ENCODE measurements at places on chromosomes 13 and 19.
A peak's percentile ranks its signal among the peaks of the same experiment; 100 is the strongest.

- DNase-seq = no peak
Observed at GRCh38 chr19:38905620-38906019, 5.9 kb downstream of the NFKBIB start.

- no peak for DNase-seq
Observed at GRCh38 chr13:113657851-113658741, at the start of gene ATP4B. TSS of gene ATP4B (minus strand) at chr13:113658198. CDS start at chr13:113658144, 54 bp downstream.

GRCh38 chr13:79030513-79030912 is 371.6 kb upstream of the OBI1 start:
- DNase-seq = no peak

- DNase-seq = no peak
Observed at GRCh38 chr19:1450735-1451731, 1.1 kb downstream of the APC2 start.

GRCh38 chr13:79531542-79532254 is 50.7 kb downstream of the NDFIP2 start:
- no peak for DNase-seq

DNA sequence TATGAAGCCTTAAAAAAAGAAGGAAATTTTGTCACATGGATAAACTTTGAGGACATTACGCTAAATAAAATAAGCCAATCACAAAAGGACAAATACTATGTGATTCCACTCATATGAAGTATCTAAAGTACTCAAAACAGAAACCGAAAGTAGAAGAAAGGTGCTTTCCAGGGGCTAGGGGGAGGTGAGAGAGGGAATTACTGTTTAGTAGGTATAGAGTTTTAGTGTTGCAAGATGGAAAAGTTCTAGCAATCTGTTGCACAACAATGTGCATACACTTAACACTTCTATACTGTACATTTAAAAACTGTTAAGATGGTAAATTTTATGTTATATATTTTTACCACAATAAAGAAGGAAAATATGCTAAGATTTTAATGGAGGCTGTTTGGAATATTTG is 83.0 kb downstream of the POLR1D start:
- DNase-seq = no peak

DNA sequence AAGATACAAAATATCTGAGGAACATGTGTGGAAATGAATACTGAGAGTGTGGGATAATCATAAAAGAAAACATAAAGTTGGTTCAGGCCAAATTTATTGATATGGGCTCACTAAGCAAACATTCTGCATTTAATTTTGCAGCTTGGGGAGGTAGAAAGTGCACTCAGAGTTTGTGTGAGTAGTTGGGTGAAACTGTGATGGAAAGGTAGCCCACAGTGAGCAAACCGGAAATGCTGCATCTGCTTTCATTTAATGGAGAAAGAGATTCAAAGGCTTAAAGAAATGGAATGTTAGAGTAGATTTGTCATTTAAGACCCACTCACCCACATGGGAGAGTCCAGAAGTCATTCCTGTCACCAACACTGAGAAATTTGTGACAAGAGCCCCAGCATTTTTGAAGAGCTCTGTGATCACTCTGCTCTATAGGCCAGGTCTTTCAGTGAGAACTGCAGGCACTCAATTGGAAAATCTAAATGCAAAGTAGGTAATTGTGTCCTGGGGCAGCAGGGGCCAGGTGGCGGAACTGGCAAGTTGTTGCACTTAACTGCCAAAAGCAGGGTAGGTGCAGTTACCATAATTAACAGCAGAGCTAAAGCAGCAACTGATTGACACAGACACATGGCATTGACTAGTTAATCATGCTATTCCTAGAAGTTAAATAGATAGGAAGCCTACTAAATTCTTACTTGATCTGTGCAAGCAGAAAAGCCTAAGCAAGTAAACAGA is 1228.3 kb upstream of the PCDH20 start:
- no peak for DNase-seq

- DNase-seq = no peak
Observed at GRCh38 chr19:30228835-30229524, 143.2 kb upstream of the ZNF536 start.

DNA sequence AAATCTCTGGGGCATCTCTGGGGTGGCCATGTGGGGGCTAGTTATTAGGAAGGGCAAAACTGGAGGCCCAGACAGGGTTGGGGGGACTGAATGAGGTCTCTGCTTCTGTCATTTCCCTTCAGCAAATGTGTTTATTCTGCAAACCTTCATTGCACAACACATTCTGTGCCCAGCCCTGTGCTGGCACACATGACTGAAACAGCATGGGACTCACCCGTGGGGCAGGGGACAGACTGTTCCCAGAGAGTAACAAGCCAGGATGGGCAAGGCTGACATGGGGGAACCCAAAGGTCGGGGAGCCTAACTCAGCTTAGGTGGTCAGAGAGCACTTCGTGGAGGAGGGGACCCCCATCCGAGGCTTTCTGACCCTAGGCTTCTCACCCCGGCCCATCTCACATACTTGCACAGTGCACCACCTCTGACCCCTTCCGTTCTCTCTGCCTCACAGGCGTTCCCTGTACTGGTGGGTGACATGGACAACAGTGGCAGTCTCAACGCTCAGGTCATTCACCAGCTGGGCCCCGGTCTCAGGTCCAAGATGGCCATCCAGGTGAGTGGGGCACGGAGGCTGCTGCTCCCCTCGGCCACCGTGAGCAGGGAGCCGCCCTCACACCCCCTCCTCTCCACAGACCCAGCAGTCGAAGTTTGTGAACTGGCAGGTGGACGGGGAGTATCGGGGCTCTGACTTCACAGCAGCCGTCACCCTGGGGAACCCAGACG is 2.4 kb downstream of the TOMM40 start:
- no peak for DNase-seq

DNA sequence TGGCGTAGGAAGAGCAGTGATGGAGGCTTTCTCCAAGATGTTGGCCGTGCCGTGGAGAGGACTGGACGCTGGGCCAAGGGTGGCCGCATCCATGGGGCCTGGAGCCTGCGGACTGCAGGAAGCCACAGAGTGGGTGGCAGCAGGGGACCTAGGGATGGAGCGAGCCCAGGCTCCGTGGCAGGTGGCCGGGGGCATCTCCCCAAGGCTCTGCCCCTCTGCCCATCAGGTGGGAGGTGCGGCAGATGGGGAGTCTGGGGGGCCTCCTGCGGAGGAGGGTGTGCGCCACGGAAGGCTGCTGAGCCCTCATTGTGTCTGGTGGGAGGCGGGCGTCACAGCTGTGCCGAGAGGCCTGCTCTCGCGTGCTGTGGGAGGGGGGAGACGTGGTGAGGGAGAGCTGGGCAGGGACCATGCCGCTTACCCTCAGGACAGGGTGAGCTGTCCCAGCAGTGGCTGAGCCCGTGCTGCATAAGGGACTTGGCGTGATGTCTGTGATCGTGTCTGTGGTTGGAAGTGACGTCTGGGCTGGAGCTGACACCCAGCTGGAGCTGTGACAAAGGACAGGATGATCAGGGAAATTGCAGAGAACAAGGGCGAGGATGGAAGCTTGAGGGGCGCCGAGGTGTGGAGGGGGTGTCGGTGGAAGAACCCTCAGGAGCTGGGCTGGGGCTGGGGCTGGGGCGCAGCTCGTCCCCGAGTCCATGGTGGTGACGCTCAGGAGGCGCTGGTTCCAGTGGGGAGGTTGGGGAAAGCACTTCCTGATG is 13.4 kb downstream of the MCF2L start:
- DNase-seq = no peak

DNA sequence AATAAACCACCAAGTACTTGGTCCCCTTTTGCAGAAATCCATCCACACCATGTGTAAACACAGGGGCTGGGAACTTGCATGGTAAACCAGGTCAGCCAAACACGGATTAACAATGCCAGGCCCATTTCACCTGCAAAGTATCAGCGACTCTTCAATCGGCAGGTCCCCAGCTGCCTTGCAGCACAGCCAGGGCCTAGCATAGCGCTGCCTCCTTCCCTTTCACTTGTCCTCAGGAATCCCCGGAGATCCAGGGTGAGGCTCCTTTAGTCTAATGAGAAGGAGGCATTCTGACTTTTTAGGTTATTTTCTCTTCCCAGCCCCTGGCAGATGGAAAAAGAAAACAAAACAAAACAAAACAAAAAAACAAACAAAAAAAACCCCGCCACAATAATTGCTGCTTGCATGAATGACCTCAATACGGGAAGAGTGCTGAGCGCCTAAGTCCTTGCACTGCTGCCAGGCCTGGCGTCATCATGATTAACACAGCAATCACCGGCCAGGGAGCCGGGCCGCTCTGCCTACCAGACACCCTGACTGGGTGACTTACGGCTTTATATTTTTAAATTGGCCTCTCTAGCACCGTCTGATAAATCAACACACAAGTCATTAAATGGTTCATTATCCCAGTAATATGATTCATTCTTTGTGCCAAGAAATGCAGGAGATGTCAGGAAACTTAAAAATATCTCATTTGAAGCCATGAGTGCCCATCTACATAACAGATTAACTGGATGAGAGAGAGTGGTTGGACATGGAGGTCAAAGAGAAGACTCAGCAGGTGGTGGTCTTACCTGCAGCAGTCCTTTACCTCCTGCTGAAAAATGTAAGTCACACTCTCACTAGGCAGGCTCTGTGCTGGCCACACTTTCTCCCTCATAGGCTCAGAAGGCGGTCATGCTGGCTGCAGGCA is 692.7 kb downstream of the UQCRFS1 start:
- DNase-seq = no peak

- DNase-seq = no peak
Observed at GRCh38 chr13:113157206-113157928, 1.1 kb upstream of the PROZ start.

- no peak for DNase-seq
Observed at GRCh38 chr19:13987101-13987890, 18.8 kb downstream of the RFX1 start.

GRCh38 chr19:1533510-1534150 is 9.8 kb downstream of the PLK5 start:
- no peak for DNase-seq

DNA sequence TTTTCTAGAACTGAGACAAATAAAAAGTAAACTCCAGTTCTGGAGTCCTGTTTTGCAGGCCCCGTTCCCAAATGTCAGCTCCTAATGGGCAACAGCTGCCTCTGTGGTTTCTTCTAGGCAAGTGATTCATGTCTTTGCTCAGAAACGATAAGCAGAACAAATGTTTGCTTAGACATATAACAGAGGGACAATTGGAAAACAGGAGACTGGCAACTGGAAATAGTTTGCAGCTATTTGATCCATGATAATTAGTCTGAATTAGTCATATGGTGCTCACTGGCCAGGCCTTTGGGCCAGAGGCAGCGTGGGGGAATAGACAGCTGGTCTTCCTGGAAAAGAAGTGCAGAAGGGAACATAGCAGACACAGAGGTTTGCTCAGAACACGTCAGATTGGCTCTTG is 29.2 kb upstream of the TSHZ3 start:
- DNase-seq = peak; percentile 88

DNA sequence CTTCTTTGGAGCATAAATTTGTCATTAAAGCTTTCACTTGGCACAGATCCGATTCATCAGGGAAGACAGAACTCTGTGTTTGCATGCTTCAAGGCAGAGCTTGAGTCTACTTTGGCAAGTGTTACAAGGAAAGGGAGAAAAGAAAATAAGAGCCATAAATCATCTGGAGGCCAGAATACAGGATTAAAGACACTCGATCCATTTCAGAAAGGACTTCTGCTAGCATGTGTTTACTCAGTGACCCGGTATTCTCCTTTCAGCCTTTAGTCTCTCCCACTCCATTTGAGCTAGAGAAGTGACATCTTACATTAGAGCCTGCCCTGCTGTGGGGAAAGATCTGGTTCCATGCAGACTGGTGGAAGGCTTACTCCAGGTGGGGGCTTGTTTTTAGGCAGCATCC is 306.4 kb downstream of the KLF5 start:
- DNase-seq = no peak

- peak; percentile 81 for DNase-seq
Observed at GRCh38 chr19:54473071-54473891, at the start of gene CDC42EP5. TSS of gene CDC42EP5 (minus strand) at chr19:54473296. CDS start at chr19:54465547, 7,749 bp downstream.

DNA sequence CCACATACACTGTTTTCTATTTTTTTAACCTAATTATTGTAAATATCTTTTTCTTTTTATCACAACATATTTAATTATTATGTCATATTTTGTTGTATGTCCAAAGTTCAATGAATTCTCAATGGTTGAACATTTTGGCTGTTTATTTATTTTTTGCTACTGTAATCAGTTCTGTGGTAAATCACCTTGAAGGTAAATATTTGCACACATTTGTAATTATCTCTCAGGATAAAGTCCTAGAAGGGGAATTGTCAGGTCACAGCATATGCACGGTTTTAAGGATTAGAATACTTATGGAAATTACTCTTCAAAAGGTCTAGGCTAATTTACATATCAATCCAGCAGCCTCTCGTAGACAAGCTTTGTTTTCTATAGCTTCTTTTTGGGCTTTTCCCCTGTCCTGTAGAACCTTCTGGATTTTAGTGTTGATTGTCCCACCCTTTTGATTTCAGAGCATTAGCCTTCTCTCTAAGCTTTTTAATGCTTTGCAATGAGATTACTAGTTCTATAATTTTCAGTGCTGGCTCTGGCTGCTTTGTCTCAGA is 362.6 kb downstream of the KCNRG start:
- no peak for DNase-seq

GRCh38 chr19:4284176-4284958 is 5.3 kb downstream of the SHD start:
- no peak for DNase-seq

- no peak for DNase-seq
Observed at GRCh38 chr19:39833160-39833463, 850 bp downstream of the DYRK1B start.

- DNase-seq = no peak
Observed at GRCh38 chr13:40197936-40198595, 468.4 kb downstream of the FOXO1 start.

DNA sequence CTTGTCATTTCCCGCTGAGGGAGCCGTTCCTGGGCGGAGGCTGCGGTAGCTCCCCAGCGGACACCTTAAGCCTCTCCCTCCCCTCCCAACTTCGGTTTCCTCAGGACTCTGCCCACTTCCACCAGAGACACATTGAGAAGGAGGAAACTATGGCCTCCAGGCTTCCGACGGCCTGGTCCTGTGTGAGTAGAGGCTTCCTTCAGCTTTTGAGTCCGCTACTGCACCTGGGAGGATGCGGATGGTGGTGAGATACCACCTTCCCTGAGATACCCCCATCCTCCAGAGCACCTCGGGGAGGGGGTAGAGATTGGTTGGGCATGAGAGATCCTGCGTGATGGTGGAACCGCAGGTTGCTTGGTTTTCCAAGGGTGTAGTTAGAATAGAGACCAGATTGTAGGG is 955 bp downstream of the ZNF274 start:
- DNase-seq = no peak

- no peak for DNase-seq
Observed at GRCh38 chr13:46116653-46117502, 12.0 kb upstream of the CPB2 start.

DNA sequence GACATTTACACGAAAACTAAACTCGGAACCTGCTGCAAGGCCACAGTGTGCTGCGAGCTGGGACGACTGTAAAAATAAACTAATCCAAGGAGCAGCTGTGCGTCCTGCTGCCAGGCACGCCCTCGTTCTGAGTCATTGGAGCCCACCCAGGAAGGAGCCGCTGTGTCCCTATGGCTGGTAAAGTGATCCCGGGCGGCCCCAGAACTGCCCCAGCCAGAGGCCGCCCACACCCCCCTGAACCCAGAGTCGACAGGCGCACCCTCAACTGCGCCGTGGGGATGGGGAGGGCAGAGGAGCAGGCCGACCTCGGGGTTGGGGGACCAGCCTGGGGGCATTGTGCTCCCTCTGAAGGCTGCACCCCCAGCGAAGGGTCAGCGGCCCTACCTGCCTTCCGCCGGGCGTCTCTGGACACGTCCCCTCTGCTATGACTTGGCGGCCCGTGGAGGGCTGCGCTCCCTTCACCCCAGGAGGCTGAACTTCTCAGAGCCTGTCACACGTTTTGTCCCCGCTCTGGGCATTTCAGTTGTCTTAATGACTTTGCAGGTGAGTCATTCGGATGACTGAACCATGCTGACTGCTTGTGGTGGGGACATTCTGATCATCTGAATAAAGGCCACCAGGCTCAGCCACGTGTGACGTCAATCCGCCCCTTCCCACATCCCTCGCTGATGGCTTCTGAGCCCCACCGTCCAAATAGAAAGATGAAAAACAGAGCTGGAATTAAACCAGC is 42.7 kb downstream of the ADPRHL1 start:
- DNase-seq = peak; percentile 28
